ENCODE measurements at places on chromosomes 12 and 14. TPM values are rescaled to one million over a fixed set of nuclear protein-coding genes. Genes with fewer than 3 reads are reported as not detected.

DNA sequence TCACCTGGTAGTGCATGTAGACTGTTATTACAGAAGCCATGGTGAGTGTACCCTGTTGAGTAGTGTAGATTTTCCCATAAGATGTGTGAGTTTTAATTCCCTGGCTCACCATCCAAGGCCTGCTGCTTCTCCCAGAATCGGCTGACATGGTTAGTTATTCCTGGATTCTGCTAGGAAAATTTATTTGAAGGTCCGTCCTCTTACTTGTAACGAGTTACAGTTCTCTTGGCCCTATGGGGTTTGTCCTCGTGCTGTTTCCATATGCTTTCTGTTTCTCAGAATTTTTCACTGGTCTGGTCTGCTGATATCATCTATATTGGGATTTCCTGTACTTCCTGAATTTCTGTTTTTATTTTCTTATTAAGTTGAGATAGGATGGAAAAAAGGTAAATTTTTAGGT is 423.3 kb upstream of the RGS6 start:
- no peak for DNase-seq

DNA sequence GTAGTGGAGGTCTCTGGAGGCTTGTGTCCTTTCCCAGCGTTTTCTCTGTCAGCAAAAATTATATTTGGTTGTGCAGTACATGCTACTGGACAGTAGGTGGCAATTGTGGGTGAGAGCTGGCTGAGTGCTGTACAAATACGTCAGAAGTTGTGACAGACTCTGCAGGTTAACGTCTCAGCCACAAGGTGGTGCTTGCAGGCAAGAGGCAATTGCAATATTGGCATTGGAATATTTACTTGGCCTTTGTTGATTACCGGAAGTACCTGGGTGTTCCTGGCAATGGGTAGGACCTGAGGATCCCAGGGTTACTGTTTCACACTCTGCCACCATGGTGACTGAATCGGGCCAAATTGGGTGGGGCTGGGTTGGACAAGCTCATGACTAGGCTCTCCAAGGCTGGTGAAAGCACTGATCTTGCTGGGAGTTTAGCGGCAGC is 333.9 kb upstream of the LMO3 start:
- no peak for DNase-seq

- DNase-seq: no peak
Observed at GRCh38 chr14:89163031-89163636, 253.9 kb downstream of the FOXN3 start.

GRCh38 chr12:94123127-94123526 is 25.2 kb upstream of the PLXNC1 start:
- DNase-seq: no peak

- DNase-seq: no peak
Observed at GRCh38 chr14:35855876-35856481, 29.8 kb downstream of the BRMS1L start.

GRCh38 chr14:96176275-96176674 is 28.4 kb upstream of the BDKRB2 start:
- no peak for DNase-seq

GRCh38 chr12:11863988-11864387 is 206.8 kb upstream of the BCL2L14 start:
- DNase-seq: no peak

GRCh38 chr12:30450872-30451271 is 244.8 kb downstream of the IPO8 start:
- DNase-seq: no peak

DNA sequence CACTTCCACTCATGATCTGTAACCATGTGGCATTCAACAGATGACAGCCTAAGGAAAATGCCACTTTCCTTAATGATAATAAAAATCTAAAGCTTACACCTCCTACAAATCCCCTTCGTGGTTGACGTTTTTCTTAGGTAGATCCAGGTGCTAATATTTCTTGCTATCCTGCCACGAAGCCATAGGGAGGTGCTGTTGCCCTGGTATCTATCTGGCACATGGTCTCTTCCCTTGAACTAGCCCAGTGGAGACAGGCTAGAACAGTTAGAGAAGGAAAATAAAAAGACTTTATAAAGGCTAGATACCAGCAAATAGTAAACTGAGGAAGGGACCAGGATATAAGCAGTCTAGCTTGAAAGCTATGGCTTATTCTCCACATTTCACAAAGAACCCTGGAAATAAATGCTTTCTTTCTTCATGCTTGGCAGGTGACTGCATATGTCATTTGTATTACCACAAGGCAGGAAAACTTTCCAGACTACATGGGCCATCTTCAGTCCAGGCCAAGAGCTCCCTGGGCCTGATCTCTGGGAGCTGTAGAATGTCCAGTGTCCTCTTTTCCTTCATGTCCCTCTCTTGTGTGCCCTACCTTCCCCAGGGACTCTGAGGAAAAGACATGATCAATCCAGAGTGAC is 15.3 kb downstream of the SPIC start:
- no peak for DNase-seq

Gene PHLDA1
- total RNA-seq: 44.2 TPM

DNA sequence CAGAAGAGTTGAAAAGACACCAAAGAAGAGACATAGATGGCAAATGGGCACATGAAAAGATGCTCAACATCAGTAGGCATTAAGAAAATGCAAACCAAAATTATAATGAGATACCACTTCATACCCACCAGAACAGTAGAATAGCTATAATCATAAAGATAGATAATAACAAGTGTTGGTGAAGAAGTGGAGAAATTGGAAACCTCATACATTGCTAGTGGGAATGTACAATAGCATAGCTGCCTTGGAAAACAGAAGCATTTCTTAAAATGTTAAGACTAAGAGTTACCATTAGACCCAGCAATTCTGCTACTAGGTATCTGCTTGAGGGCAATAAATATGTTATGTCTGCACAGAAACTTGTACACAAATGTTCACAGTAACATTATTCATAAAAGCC is 78.8 kb downstream of the ACADS start:
- DNase-seq: no peak

DNA sequence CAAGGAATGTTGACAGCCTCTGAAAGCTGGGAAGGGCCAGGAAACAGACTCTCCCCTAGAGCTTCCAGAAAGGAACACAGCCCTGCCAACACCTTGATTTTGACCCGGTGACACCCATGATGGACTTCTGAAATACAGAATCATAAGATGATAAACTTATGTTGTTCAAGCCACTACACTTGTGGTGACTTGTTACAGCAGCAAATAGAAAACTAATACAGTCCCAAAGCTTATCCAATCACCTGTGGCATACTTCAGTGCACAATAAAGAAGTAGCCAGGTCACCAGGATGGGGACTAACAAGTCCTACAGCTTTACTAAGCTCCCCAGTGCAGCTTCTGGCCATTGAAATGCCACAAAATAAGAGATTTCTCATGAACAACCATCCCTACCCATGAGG is 5.4 kb downstream of the STON2 start:
- no peak for DNase-seq

Gene CYP27B1
- total RNA-seq: 11.3 TPM

GRCh38 chr14:59583755-59584154 is 7.1 kb upstream of the CCDC175 start:
- no peak for DNase-seq

DNA sequence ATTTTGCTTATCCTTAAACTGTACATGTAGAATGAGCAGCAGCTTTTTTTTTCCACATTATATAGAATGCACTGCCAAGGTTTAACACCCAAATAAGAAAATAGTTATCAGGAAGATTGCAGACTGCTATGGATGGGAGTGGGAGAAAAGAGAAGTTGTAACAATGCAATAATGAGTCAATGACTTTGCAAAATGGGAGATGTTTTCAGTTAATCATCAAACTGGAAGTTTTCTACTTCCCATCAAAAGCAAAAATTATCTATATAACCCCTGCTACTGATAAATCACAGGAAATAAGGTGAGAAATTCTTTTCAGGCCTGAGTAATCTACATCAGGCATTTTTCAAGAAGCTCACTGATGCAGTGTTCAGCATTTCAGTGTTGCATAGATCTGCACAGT is 309.1 kb downstream of the GXYLT1 start:
- no peak for DNase-seq

Gene CCDC198
- total RNA-seq: not detected

GRCh38 chr12:92029136-92029535 is 116.5 kb downstream of the BTG1 start:
- no peak for DNase-seq

Gene AP1G2
- total RNA-seq: 170 TPM

Gene CD163L1
- total RNA-seq: not detected

Gene ACOT6
- not detected for total RNA-seq

GRCh38 chr12:3809357-3810015 is 56.6 kb upstream of the CRACR2A start:
- no peak for DNase-seq

DNA sequence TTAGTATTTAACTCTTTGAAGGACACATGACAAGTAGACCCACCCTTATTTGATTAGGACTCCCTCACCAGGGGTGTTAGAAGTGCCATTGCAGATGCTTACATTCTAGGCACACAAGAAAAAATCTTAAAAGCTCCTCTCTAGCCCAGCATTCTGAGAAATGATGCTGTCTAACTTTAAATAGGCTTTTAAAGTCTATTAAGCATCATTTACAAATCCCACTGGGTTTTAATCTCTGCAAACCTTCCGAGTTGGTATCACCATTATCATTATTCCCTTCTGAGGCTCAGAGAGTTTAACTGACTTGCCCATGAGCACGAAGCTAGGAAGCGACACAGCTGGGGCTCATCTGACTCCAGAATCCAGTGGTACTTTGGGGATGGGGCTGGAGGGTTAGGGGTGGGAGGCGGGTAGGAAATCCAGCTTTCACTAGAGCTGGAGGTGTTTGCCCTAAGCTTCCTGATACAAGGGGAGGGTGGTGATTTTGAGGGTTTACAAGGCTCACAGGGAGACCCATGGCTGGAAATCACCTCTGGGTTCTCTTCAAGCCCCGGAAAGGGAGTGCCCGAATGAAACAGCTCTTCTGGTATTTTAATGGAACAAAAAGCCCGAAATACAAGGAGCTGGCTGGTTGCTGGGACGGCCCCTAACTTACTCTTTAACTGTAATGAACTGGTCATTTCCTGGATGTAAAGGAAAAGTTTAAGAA is 109.2 kb upstream of the FUT8 start:
- DNase-seq: no peak

Gene NKX2-1
- total RNA-seq: not detected

- DNase-seq: no peak
Observed at GRCh38 chr12:114220311-114220710, 185.6 kb downstream of the TBX5 start.

DNA sequence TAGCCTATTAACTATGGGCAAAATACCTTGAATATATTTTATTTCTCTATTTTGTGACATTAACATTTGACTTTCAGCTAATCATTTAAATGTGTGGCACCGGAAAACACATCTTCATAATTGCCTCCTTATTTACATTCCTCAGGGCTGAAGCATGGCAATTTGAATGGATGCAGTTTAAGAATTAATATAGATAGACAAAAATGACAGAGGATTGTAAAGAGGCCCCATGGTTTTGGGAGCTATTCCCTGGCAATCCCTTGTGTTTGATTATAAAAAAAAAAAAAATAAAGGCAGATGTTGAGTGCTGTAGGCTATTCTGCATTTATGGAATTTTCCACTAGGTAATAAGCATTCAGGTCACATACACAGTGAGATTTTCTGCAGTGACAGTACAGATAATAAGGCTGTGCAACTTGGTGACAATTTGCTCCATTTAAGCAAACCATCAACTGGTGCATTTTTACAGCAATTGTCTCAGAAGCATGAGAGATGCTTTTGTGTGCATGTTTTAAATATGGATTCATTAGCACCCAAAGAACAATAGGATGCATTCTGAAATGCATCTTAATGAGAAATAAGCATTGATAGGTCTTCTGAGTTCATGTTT is 123.2 kb upstream of the SLC38A4 start:
- DNase-seq: no peak

Gene TEP1
- total RNA-seq: 32.7 TPM

Gene GALNT9
- total RNA-seq: not detected

Gene BAG5
- 28.2 TPM for total RNA-seq

Gene AQP2
- total RNA-seq: not detected

GRCh38 chr12:94815958-94816357 is 165.6 kb upstream of the TMCC3 start:
- no peak for DNase-seq

DNA sequence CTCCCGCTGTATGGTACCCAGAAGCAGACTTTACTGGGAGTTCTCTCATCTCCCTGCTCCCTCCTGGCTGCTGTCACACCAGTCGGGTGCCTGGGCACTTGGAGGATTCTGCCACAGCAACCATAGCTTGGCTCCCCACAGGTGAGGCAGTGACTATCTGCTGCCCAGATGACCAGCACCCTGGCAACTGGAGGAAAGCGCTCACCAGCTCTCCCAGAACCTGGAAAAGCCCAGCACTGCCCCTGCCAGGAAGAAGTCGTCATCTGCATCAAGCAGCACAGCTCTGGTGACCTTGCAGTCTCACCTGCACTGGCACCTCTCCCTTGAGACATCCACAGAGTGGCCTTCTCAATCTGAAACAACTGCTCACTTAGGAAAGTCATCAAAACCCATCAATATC is 31.9 kb upstream of the TC2N start:
- DNase-seq: no peak

- no peak for DNase-seq
Observed at GRCh38 chr12:119479121-119479561, 114.4 kb upstream of the TMEM233 start.
